Uterine smooth muscle cell (primary cell): ENCODE measurements at places on chromosomes 13 and 19. TPM values are rescaled to one million over a fixed set of nuclear protein-coding genes. Genes with fewer than 3 reads are reported as not detected.

Gene MCEMP1
- total RNA-seq: not detected in 2 replicates

Gene UQCRFS1
- 28.5 and 36.3 TPM in 2 replicates for total RNA-seq

Gene FLT1
- 3.1 and 6.2 TPM in 2 replicates for total RNA-seq

Gene ZNF611
- 12.3 and 13.9 TPM in 2 replicates for total RNA-seq

Gene ERCC5
- total RNA-seq: 65.7 and 73.0 TPM in 2 replicates

Gene LILRB1
- total RNA-seq: not detected in 2 replicates

Gene ZNF471
- total RNA-seq: 2.3 and 4.4 TPM in 2 replicates

Gene ZNF285
- total RNA-seq: 3.1 and 6.6 TPM in 2 replicates

Gene EXOC3L2
- not detected in 2 replicates for total RNA-seq

Gene CLEC4G
- not detected in 2 replicates for total RNA-seq

Gene ZNF682
- total RNA-seq: 1.2 and 1.7 TPM in 2 replicates

Gene RAB3A
- total RNA-seq: 0.89 and 1.5 TPM in 2 replicates

Gene MYO16
- under 0.01 TPM in 1 of 2 replicates, not detected in the other for total RNA-seq

Gene CACNA1A
- 10.1 and 18.1 TPM in 2 replicates for total RNA-seq

Gene TNFSF9
- 0.11 TPM in 1 of 2 replicates, not detected in the other for total RNA-seq

Gene ZNF534
- total RNA-seq: 0.25 TPM in 1 of 2 replicates, not detected in the other

Gene TPTE2
- not detected in 2 replicates for total RNA-seq

Gene OR7A17
- total RNA-seq: not detected in 2 replicates

Gene LILRB2
- not detected in 2 replicates for total RNA-seq

Gene IQCN
- 0.44 and 0.50 TPM in 2 replicates for total RNA-seq

Gene GNG7
- under 0.01 and 0.37 TPM in 2 replicates for total RNA-seq

Gene FUT2
- 0.11 TPM in 1 of 2 replicates, not detected in the other for total RNA-seq

Gene ZNF350
- total RNA-seq: 9.3 and 10.7 TPM in 2 replicates

Gene BRSK1
- total RNA-seq: 7.0 and 9.2 TPM in 2 replicates

Gene ZNF813
- total RNA-seq: 3.0 and 3.1 TPM in 2 replicates

Gene ATP8A2
- total RNA-seq: 0.22 and 0.25 TPM in 2 replicates

Gene EGLN2
- total RNA-seq: 116 and 117 TPM in 2 replicates

Gene FFAR2
- total RNA-seq: not detected in 2 replicates

Gene RXFP2
- not detected in 2 replicates for total RNA-seq

Gene KL
- total RNA-seq: 0.11 and 0.12 TPM in 2 replicates

Gene SYNE4
- total RNA-seq: 0.25 TPM in 1 of 2 replicates, not detected in the other

Gene TMEM150B
- not detected in 2 replicates for total RNA-seq

Gene C5AR1
- total RNA-seq: 0.12 and 0.66 TPM in 2 replicates

Gene RGS9BP
- 0.22 and 0.50 TPM in 2 replicates for total RNA-seq

Gene PNMA8A
- total RNA-seq: 4.3 and 13.0 TPM in 2 replicates

Gene ZNF439
- 6.2 and 6.7 TPM in 2 replicates for total RNA-seq

Gene CALR
- total RNA-seq: 1,588 and 2,549 TPM in 2 replicates

Gene NKPD1
- 0.12 and 0.44 TPM in 2 replicates for total RNA-seq

Gene SULT2B1
- not detected in 2 replicates for total RNA-seq

Gene FNDC3A
- total RNA-seq: 69.8 and 97.1 TPM in 2 replicates

Gene ZNF99
- total RNA-seq: under 0.01 TPM in 1 of 2 replicates, not detected in the other

Gene VRK3
- total RNA-seq: 23.0 and 26.5 TPM in 2 replicates

Gene FXYD1
- 0.33 and 0.87 TPM in 2 replicates for total RNA-seq
